ENCODE measurements at places on chromosomes 5 and 9.

GRCh38 chr5:135304352-135305221, 94.4 kb downstream of the MACROH2A1 start:
- no peak for DNase-seq

- DNase-seq, result no peak
Measured at GRCh38 chr9:124423591-124423990, 8.3 kb upstream of the PSMB7 start.

- DNase-seq, result no peak
Measured at GRCh38 chr5:53288511-53288910, 179.0 kb upstream of the MOCS2 start.

- DNase-seq, result no peak
Measured at GRCh38 chr5:173494446-173494845, 122.0 kb downstream of the BOD1 start.

DNA sequence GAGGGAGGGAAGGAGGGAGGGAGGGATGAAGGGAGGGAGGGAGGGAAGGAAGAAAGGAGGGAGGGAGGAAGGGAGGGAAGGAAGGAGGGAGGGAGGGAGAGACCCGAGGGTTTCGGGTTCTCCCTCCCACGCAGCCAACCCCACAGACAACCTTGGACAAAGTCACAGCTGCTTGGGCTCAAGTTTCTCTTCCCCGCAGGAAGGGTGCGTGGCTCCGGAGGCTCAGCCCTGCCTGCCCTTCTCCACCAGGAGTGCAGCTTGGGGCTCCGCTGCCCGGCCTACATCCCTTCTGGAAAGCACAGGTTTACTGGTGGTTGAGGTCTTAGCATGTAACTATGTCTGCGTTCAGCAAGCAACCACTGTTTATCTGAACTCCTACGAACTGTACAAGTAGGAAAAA, 15.0 kb downstream of the SLC12A7 start:
- no peak for DNase-seq

- DNase-seq, result no peak
Measured at GRCh38 chr5:76174101-76174500, 90.9 kb downstream of the SV2C start.

GRCh38 chr5:109411627-109412026, 1.9 kb upstream of the PJA2 start:
- DNase-seq, result no peak

- DNase-seq, result peak; percentile 33
Measured at GRCh38 chr5:10607023-10607665, 43.3 kb downstream of the ANKRD33B start.

GRCh38 chr5:6480133-6481051, 31.7 kb downstream of the UBE2QL1 start:
- DNase-seq, result no peak

GRCh38 chr9:35162605-35163315, 951 bp downstream of the UNC13B start:
- no peak for DNase-seq

GRCh38 chr5:172659909-172660628, 19.0 kb downstream of the NEURL1B start:
- DNase-seq, result no peak

DNA sequence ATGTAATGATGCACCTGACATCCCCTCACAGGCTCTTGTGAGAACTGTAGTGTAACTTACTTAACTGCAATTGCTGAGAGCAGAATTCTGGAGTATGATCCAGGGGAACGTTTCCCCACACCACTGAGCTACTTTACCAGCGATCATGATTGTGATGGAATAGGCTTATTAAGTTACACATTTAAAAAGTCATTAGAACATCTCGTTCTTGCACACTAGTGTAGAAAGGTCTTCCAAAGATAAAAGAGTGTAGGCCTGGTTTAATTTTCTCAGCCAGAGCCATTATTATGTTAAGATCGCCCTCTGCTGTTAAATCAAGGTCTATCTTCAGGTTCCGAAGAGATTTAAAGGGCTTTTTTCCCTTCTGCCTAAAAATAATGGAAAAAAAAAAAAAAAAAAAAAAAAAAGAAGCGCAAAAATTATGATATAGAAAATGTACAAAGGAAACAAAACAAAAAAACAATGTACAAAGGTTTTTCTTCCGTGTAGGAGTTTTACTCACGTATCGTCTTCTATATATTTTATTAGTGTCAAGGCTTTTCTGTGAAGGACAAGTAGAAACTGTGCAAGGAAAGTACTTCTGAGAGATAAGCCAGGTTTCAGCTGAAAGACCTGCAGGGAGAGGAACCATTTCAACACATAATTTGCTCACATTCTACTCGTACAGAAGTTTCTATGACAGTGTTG, 18.6 kb upstream of the MOB3B start:
- DNase-seq, result no peak

DNA sequence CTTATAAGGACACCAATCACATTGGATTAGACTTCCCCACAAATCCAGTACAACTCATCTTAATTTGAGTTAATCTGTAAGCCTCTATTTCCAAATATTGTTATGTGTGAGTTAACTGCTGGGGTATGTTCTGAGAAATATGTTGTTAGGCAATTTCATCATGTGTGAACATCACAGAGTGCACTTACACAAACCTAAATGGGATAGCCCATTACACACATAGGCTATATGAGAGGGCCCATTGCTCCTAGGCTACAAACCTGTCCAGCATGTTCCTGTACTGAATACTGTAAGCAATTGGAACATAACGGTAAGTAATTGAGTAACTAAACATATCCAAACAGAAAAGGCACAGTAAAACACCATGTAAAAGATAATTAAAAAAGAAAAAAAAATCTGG, 19.1 kb upstream of the ARSI start:
- no peak for DNase-seq

GRCh38 chr5:55101556-55102276, 730 bp upstream of the GZMA start:
- DNase-seq, result no peak

- DNase-seq, result no peak
Measured at GRCh38 chr9:72030767-72031166, 29.6 kb downstream of the C9orf57 start.

DNA sequence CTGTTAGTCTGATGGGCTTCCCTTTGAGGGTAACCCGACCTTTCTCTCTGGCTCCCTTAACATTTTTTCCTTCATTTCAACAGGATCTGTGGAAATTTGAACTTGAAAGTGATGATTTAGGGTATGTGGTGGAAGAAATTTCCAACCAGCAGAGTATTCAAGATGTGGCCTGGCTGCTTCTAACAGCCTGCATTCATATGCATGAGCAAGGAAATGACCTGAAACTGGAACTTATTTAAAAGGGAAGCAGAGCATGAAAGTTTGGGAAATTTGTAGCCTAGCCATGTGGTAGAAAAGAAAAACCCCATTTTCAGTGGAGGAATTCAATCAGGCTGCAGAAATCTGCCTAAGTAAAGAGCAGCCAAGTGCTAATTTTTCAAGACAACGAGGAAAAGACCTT, 41.7 kb downstream of the UNC13B start:
- DNase-seq, result no peak

DNA sequence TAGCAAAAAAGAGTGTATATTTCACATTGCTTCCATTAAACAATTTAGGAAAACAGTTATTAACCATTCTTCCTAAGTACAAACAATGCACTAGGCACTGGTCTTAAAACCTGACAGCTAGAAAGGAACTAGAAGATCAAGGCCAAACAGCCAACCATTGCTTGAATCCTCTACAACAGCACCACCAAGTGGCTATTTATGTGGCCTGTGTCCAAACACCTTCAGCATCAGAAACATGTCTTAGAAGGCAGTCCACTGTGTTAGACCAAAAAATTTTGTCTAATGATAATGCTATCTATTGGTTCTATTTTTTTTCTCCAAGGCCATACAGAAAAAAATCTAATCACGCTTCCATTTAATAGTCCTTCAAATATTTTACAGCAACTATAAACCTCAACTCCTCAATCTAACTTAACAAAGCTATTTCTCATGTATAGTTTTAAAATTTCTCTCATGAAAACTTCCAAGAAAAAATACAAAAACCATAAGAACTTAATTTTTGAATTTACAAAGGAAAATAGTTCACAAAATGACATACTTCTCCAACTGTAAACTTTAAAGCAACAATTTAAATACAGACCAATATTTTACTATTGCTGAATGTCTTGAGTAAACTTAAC, 36.1 kb downstream of the CAAP1 start:
- no peak for DNase-seq

DNA sequence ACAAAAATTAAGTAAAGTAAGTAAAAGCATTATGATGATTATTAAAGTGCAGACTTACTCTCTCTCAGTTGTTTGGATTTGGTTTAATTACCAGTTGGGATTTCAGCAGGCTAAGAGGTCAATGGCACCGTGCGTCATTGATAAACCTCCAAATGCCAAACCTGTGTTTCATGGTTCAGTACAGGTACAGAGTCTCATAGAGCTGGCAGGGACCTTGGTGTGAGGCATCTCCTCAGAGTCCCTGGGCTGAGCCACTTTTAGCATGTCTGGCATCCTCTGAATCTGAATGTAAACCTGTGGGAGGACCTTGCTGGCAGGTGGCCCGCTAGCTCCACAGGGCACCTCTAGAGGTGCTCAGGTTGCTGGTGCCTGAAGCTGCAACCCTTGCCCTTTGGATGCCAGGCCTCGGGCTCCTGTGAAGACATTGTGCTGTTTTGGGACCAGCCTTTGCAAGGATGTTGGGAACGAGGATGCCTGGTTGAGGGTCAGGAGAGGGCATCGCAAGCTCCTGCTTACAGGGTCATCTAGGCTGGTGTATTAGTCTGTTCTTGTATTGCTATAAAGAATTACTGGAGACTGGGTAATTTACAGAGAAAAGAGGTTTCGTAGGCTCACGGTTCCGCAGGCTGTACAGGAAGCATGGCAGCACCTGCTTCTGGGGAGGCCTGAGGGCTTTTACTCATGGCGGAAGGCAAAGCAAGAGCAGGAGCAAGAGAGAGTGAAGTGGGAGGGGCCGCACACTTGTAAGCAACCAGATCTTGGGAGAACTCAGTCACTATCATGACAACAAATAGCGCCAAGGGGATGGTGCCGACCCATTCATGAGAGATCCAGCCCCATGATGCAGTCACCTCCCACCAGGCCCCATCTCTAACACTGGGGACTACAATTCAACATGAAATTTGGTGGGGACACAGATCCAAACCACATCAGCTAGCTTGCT, 14.9 kb upstream of the STC2 start:
- DNase-seq, result no peak

DNA sequence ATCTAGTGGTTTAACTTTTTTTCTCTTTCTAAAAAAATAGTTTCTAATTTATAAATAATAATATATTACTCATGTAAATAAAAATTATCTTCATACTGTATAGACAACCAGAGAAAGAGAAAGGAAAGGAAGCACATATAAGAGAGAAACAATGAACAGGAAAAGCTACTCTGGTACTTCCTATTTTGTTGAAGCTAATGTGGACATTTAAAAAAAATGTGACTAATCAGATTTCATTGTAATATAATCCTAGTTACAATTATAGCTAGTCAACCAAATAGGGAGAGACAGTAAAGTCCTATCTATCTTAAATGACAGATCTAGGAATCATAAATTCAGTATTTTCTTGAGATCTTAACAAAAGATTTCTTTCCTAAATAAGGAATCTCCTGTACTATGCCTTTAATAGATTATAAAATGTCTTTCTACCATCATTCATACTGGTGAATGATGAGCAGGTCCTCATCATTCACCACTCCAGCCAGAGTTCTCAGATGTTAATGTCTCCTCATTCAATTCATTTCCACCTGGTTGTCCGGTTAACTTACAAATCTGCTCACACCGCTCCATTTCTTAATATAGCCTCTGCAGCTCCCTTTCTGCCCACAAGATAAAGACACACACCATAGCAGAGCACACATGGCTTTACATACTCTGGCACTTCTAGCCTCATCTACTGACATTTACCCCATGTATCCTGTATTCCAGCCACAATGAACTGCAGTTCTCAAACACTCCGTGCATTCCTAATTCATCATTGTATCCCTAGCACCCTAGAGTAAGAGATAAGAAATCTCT, 30.9 kb downstream of the ZFR start:
- no peak for DNase-seq

GRCh38 chr9:134396825-134397224, 70.6 kb downstream of the RXRA start:
- peak; percentile 66 for DNase-seq
